ENCODE measurements at places on chromosomes 5 and 9.
A peak's percentile ranks its signal among the peaks of the same experiment; 100 is the strongest.

DNA sequence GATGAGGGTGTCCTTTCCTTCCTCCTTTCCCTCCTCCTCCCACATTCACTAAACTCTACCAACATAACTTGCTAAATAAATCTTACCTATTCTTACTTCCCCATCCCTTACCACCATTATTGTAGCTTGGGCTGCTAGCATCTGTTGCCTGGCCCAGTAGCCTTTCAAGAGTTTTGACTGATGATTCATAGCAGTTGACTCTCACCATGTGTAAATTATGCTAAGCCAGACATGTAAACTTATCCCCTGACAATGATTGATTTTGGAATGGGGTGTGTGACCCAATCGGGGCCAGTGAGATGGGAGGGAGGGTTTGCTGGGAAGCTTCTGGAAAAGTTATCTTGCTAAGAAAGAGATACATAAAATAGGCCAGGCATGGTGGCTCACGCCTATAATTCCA is 161.8 kb upstream of the SPRY4 start:
- no peak for DNase-seq

DNA sequence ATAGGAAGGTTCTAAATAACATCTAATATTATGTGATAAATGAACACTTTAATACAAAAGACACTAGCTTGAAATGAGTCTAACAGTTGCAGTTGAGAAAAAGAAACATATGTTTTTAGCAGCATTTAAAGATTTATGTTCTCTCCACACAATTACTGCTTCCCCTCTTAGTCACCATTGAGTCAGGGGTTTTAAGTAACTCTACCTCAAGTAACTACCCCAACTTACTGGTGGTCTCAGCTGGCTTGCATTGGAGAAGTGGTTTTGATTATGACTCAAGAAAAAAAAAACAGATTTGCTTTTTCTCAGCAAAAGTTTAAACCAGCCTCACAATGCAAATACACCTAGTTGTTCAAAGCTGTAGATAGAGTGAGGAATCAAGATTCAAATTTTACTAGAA is 1216.5 kb upstream of the CDH9 start:
- no peak for DNase-seq

GRCh38 chr9:133502112-133502511 is 22.6 kb downstream of the MYMK start:
- DNase-seq = no peak

DNA sequence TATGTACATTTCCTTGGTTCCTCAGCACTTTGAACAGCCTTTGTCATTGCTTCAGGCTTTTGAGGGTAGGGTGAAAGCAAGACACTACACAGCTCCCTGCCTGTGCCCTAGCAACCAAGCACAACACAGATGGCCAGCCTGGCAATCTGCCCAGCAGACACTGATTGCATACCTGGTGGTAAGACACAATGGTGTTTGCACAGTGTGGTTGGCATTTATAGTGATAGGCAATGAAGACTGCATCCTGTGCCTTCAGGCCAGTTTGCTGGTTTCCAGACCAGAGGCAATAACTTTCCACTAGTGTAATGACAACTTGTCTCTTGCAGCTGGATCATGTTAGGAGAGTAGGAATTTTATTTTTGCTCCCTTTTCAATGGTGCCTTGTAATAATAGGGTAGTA is 144.5 kb upstream of the TNC start:
- peak; percentile 85 for DNase-seq

DNA sequence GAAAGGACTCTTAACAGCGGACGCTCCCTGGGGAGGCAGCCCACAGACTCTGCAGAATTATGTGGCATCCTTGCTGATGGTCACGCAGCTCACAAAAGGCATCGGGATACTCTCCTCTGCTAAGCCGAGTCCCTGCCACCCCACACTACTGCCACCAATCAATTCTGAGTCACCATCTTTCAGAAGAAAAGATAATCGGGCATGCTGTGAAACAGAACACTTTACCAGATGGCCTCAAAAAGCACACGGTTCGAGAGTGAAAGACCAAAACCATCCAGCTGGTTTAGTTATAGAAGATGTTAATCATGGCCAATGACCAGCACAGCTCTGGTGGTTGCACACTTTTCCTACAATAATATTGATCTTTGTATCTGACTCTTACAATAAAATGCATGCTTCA is 136.3 kb downstream of the MYO10 start:
- no peak for DNase-seq
